ENCODE measurements at places on chromosomes 5 and 9. TPM values are rescaled to one million over a fixed set of nuclear protein-coding genes. Genes with fewer than 3 reads are reported as not detected.

Gene BTNL3
- not detected for polyA plus RNA-seq

Gene DMRT3
- not detected for polyA plus RNA-seq

Gene KIF20A
- polyA plus RNA-seq, result 7.2 TPM

Gene BAAT
- polyA plus RNA-seq, result not detected

Gene ZNF300
- 7.4 TPM for polyA plus RNA-seq

Gene AIF1L
- 18.8 TPM for polyA plus RNA-seq

Gene DOLK
- 33.3 TPM for polyA plus RNA-seq

Gene FBN2
- polyA plus RNA-seq, result 1,356 TPM

Gene FAM221B
- polyA plus RNA-seq, result 0.66 TPM

Gene PCDHGC3
- 23.0 TPM for polyA plus RNA-seq

Gene GM2A
- 34.3 TPM for polyA plus RNA-seq

Gene INSL6
- polyA plus RNA-seq, result not detected

Gene APBB3
- polyA plus RNA-seq, result 61.8 TPM

Gene INSYN2B
- 1.7 TPM for polyA plus RNA-seq

Gene ADGRD2
- 1.7 TPM for polyA plus RNA-seq

Gene NR4A3
- 0.87 TPM for polyA plus RNA-seq

Gene PLAC8L1
- 1.1 TPM for polyA plus RNA-seq

Gene HAUS6
- polyA plus RNA-seq, result 5.6 TPM

Gene WNK2
- polyA plus RNA-seq, result 34.5 TPM

Gene GGTA1
- 1.1 TPM for polyA plus RNA-seq

Gene HINT1
- polyA plus RNA-seq, result 460 TPM

Gene PCDHGB6
- polyA plus RNA-seq, result 26.1 TPM

Gene PCDHAC2
- polyA plus RNA-seq, result 18.9 TPM

Gene PCDHB13
- polyA plus RNA-seq, result 3.1 TPM

Gene CCDC152
- 6.5 TPM for polyA plus RNA-seq

Gene RAD50
- 36.6 TPM for polyA plus RNA-seq

Gene HSDL2
- 58.1 TPM for polyA plus RNA-seq

Gene LURAP1L
- 0.61 TPM for polyA plus RNA-seq

Gene MRPL22
- 139 TPM for polyA plus RNA-seq

Gene BNIP1
- 19.9 TPM for polyA plus RNA-seq

Gene GLT6D1
- not detected for polyA plus RNA-seq

Gene CCDC192
- polyA plus RNA-seq, result 0.92 TPM

Gene EQTN
- polyA plus RNA-seq, result not detected

Gene DNAH5
- polyA plus RNA-seq, result 0.05 TPM

Gene PCDHA12
- polyA plus RNA-seq, result 1.7 TPM

Gene BRINP1
- 4.5 TPM for polyA plus RNA-seq

Gene FEM1C
- 9.2 TPM for polyA plus RNA-seq

Gene CTSV
- 60.9 TPM for polyA plus RNA-seq

Gene ORM2
- not detected for polyA plus RNA-seq

Gene WDR38
- polyA plus RNA-seq, result not detected

Gene LHX6
- not detected for polyA plus RNA-seq

Gene CDKN2B-AS1
- 0.44 TPM for polyA plus RNA-seq

Gene TRAF1
- 3.5 TPM for polyA plus RNA-seq

Gene LECT2
- polyA plus RNA-seq, result not detected

Gene RNF183
- polyA plus RNA-seq, result 0.49 TPM

Gene SLC34A1
- not detected for polyA plus RNA-seq

Gene ZCCHC7
- 28.3 TPM for polyA plus RNA-seq
